Brain (organoid and tissue), 16 donors: ENCODE measurements at places on chromosomes 16 and 17. TPM values are rescaled to one million over a fixed set of nuclear protein-coding genes. Genes with fewer than 3 reads are reported as not detected.

Gene KRT14
- polyA plus RNA-seq, result not detected

- no peak for DNase-seq
These were observed 535.4 kb upstream of the C16orf82 start for GRCh38 chr16:26531290-26531730.

GRCh38 chr17:76078860-76079534 is at the start of gene ZACN:
TSS of gene ZACN (plus strand) at chr17:76079182. CDS start at chr17:76079265, 83 bp downstream.
- DNase-seq, result no peak

GRCh38 chr16:10569621-10570020 is 10.8 kb downstream of the EMP2 start:
- no peak for DNase-seq

GRCh38 chr16:4038448-4038847 is 77.8 kb downstream of the ADCY9 start:
- no peak for DNase-seq
